ENCODE measurements at places on chromosomes 4 and X. TPM values are rescaled to one million over a fixed set of nuclear protein-coding genes. Genes with fewer than 3 reads are reported as not detected.

DNA sequence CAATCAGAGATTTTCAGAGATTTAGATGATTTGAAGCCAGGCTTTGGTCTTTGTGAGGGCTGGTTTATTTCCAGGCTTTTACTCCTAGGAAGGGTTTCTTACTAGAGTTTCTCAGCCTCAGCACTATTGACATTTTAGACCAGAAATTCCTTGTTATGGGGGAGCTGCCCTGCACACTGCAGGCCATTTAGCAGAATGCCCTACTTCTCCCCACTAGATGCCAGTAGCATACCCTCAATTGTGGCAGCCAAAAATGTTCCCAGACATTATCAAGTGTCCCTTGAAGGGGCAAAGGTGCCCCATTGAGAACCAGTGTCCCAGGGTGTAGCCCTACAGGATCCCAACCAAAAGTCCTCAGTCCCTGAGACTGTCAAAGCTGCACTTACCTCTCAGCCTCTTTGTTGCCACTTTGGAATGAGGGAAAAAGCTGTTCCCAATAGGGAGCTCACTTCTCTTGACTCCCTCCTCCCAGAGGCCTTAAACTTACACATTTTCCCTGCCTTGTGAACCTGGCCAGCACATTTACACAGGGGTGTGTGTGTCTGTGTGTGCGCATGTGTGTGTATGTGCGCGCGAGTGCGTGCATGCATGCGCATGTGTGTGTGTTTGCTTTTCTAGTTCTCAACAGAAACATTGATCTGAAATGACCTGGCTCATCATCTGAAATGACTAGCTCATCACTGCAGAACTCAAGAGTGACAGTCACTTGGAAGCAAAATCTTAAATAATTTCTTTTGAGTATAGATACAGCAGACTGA, 231.4 kb downstream of the QDPR start:
- H3K27ac ChIP-seq: no peak overlapping the region
- H3K27me3 ChIP-seq: no peaks in the 10 kb centered on the region

DNA sequence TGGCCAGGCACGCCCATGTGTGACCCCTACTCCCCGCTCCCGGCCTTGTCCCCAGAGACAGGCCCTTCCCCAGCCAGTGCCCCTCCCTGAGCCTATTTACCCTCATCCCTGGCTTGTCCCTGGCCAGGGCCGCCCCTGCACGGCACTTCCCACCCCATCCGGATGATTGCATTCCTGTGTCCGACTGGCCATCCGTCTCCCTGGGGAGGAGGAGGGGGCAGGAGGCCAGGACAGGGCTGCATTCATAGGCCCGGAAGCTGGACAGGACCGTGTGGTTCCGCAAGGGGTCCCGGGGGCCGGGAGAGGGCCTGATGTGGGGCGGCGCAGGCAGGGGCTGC, 22.8 kb downstream of the CTBP1 start:
- DNase-seq: no peak
- H3K4me1 ChIP-seq: peaks cover 7% of the 10 kb centered on the region
- no peaks in the 10 kb centered on the region for H3K27me3 ChIP-seq
- H3K27ac ChIP-seq: no peak overlapping the region
- H3K36me3 ChIP-seq: peaks cover 62% of the 10 kb centered on the region
- H3K4me3 ChIP-seq: no peak overlapping the region

Gene FAM9B
- not detected for total RNA-seq

GRCh38 chrX:78123190-78123589, 16.3 kb downstream of the TAF9B start:
- no peak overlapping the region for H3K4me3 ChIP-seq
- H3K4me1 ChIP-seq: peaks cover 30% of the 10 kb centered on the region
- DNase-seq: no peak
- peak overlapping the region; percentile 56 for H3K27ac ChIP-seq
- no peaks in the 10 kb centered on the region for H3K27me3 ChIP-seq

DNA sequence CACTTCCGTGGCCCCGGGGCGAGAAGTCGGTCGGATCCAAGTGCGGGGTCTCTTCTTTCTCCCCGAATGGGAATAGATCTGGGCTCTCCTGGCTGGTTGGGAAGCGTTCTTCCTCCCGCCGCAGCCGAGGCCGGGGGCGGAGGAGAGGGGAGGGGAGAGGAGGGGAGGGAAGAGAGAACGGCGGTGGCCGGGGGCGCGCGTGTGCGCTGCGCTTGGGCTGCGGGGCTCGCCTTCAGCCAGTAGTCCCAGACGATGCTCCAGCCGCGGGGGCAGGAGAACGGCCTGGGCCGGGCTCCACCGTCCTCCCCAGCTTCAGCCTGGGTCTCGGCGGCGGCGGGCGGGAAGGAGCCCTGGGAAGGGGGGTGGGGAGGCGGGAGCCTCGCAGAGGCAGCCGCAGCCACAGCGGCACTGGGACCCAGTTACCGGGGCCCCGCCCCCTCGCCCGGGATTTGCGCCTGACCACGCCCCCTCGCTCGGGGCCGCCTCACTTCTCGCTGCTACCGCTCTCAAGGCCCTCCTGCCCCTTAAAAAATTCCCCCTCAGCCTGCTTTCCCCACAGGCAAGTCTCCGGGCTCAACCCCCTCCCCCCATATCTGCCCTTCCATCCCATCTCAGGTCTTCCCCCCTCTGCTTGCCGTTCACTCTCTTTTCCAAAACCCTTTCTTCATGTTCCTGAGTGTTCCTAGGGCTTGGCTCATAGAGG, at the start of gene FGD1:
Gene FGD1, minus strand, starts transcription at position 421 of the 703 bp plus-strand sequence. CDS start 802 bp downstream, outside the sequence.
- peak; percentile 24 for DNase-seq
- no peaks in the 10 kb centered on the region for H3K36me3 ChIP-seq
- H3K27ac ChIP-seq: no peak within 1 kb of the TSS

GRCh38 chr4:3724319-3725231, 41.6 kb upstream of the ADRA2C start:
- no peak overlapping the region for H3K4me3 ChIP-seq
- no peak overlapping the region for H3K27ac ChIP-seq
- H3K36me3 ChIP-seq: no peaks in the 10 kb centered on the region
- H3K27me3 ChIP-seq: peaks cover 6% of the 10 kb centered on the region
- DNase-seq: no peak

Gene RTL3
- not detected for total RNA-seq

DNA sequence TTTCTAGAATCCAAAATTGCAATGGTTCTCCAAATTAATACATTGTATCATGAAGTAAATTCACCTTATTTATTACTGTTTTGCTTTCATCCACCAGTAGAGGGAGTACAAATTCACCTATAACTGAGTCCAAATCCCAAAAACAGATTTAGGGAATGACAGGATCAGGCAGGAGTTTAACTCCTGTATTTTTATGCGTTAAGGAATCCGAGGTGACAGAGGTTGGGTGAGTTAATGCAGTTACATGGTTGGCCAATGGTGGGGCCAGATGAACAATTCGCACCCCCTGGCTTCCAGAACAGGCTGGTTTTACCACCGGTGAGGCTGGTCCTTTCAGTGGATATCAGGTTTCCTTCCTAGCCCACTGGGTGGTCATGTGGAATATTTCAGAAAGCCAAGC, 82.4 kb downstream of the MTNR1A start:
- no peak overlapping the region for H3K27ac ChIP-seq
- H3K27me3 ChIP-seq: no peaks in the 10 kb centered on the region
- H3K4me1 ChIP-seq: no peaks in the 10 kb centered on the region
- DNase-seq: no peak
- H3K4me3 ChIP-seq: no peak overlapping the region

DNA sequence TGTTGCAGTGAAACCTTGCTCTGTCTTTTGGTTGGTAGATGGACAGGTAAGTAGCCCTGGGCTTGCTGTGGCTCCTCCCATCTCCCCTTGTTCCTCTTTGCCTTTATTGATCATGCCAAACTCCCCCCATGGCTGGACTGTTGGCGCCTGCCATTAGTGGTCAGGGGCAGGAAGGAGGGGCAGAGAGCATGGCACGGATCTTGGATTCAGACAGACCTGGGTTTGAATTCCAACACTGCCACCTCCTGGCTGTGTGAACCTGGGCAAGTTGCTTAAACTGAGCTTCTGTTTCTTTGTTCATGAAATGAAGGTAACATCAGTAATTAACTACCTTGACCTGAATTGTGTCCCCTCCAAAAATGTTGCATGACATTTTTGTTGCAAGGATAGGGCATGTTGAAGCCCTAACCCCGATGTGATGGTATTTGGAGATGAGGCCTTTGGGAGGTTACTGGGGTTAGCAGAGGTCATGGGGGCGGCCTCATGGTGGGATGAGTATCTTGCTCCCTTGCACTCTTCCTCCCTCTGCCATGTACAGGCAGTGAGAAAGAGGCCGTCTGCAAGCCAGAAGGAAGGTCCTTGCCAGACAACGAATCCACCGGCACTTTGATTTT, 6.0 kb downstream of the SLC2A9 start:
- peak overlapping the region; percentile 62 for H3K27ac ChIP-seq
- H3K4me3 ChIP-seq: no peak overlapping the region
- peaks cover 42% of the 10 kb centered on the region for H3K4me1 ChIP-seq
- H3K27me3 ChIP-seq: no peaks in the 10 kb centered on the region
- H3K36me3 ChIP-seq: no peaks in the 10 kb centered on the region

Gene CLIC2
- 0.16 TPM for total RNA-seq

DNA sequence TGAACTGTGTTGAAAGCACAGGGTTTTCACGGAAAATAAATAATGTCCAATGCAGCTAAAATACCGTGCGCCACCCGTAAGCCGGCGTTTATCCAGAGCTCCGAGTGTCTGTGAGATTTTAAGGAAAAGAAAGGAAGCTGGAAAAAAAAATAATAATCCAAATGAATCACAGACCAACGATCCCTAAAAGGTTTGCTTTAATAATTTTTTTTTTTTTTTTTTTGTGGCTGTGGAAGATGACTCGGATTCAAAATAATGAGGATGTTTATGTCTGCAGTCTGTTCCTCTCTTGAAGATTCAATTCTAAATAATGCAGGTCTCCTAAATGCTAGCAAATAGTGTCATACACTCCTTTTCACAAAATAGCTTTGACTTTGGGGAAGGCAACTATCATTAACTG, 84.6 kb upstream of the PPP2R3B start:
- H3K27me3 ChIP-seq: no peaks in the 10 kb centered on the region
- no peaks in the 10 kb centered on the region for H3K36me3 ChIP-seq
- no peak for DNase-seq

Gene TSPAN7
- not detected for total RNA-seq

Data from activated CD8-positive, alpha-beta T cell treated with anti-CD3 and anti-CD28 coated beads, Interleukin-2, amount 10 ng/mL, durations not matched to agents 7 days and 5 days (primary cell).